ENCODE measurements at places on chromosomes 5 and 9.

- no peak for DNase-seq
Measured at GRCh38 chr5:64315778-64316177, 150.1 kb downstream of the RNF180 start.

DNA sequence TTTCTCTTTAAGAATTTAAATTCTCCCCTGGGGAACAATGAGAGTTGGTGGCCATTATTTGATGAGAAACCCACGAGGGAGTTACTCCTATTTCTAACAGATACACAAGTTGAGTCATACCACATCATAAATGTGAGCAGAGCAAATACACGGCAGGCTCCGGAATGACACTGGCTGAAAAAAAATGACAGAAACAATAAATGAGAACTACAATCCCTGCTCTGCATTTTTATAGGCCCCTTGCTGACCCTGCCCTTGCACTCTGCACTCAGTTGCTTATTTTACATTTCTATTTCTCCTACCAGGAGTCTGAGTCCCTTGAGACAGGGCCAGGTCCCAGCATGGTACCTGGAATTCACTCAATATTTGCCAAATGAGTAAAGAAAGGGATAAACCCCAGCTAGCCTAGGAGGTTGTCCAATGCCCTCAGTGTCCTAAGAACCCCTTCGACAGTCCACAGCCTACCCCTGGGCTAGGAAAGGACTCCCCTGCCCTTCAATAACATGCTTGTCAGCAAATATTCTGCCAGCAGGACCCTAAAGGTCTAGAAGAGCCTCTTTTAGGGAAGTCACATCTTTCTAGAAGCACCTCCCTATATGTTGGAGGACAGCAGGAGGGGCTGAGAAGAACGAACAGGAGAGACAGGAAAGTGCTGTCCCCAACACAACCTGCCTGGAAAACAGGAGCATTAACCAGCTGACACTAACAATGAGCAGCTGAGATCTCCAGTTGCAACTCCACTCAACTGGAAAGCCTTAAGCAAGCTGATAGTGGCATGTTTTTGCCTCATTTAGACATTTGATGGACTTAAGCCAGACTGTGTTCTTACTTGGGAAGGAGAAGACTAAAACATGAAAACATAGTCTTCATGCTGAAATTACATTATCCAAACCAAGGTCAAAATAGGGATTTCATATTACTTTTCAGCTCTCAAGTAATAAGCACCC lies 191.2 kb downstream of the ACTL7B start:
- no peak for DNase-seq

DNA sequence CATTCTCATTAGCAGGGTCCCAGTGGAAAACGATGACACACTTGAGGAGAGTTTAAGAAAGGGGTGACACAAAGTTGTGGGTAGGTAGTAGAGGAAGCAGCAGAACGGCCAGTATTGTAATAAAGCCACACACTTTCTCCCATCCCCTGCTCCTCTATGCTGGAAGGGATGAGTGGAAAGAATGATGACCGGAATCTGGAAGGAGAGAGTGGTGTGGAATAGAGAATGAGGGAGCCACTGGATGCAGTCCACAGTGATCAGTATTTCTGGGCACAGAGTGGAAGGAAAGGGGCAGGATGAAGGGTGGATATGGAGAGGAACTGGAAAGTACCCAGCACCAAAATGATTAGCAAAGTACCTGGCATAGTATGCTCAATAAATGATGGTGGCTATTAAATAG lies 133.8 kb upstream of the DAB2 start:
- no peak for DNase-seq

- no peak for DNase-seq
Measured at GRCh38 chr5:100165309-100165708, 369.9 kb upstream of the FAM174A start.

- DNase-seq: peak; percentile 77
Measured at GRCh38 chr5:140239939-140240700, 62.8 kb downstream of the PFDN1 start.

DNA sequence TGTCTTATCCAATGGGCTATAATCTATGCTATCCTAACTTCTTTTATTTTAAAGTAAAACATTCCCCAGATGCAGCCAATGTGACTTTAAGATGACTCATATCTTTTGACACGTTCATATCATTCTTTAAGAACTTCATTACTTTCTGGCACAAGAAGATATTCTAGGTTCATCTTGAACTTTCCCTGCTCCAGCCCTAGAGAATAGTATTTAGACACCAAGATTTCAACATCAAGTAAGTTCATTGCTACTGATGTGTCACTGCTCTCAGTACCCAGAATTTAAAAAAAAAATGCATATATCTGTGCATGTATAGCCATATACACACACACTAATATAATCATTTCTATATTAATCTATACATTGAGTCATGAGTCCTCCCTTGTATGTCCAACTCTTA lies 175.2 kb downstream of the SAXO1 start:
- no peak for DNase-seq

DNA sequence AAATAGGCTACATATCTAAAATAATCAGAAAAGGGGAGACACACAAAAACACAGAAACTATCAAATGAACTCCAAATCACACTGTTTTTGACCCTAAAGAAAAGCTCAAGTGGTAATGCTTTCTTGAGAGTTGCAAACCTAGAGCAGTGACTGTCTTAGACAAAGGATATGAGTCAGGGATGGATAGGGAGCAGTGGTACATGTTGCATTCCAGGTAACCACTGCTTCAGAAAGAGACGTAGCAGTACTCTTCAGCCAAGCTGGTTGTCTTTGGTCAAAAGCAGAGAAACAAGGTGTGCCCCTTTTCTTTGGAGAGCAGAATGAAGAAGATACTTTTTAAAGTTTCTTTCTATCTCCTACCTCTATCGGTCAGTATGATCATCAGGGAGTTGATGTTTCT lies 1003.6 kb downstream of the CDH9 start:
- DNase-seq: no peak

- no peak for DNase-seq
Measured at GRCh38 chr9:136054798-136055714, 40.0 kb downstream of the NACC2 start.

DNA sequence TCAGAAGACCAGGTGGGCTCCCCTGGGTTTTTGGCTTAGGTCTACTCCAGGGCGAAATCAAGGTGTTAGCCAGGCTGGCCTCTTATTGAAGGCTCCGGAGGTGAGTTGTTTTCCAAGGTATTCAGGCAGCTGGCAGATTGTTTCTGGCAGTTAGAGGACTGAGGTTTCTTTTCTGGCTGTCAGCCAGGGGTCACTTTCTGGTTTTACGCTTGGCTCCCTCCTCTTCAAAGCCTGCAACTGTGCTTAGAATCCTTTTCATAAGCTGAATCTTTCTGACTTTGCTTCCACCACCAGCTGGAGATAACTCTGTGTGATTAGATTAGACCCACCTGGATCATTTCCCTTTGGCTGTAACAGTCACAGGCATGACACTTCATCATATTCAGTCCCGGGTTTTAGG lies 24.6 kb downstream of the RFK start:
- DNase-seq: peak; percentile 38

DNA sequence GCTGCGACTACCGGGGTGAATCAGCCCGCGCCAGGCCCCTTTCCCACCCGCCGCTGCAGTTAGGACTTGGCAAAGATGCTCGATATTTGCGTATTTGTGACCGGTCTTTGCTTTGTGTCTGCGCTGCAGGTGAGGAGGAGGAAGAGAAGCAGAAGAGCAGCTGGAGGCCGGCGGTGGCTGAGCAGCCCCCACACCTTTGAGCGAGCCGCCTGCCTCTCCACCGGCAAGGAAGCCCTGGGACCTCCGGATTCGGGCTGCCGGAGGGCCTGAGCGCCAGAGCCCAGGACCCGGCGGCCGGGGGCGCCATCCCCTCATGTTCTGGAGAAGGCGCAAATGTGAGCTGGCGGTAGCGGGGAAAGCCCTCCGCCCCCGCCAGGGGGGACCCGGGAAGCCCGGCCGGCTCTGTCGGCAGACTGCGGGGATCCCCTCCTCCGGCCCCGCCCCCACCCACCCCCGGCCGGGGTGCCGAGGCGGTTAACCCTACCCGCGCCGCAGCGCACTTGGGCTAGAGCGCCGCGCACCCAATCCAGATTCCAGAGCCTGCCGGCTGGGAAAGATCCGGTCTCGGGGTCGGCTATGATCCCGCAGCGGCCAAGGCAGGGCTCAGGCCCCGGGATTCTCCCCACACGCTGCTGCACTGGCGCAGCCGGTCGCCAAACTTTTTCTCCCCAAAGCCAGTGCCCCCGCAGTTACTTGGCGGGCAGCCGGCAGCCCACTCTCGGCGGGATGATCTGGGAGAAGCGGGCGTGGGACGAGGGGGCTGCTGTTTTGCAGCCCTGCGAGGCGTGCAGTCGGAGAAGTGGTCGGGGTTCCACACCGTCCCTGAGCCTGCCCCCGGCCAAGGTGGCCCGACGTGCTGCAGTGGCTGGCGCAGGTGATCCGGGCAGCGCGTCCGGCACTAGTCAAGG lies 800 bp upstream of the KCNN2 start:
- peak; percentile 38 for DNase-seq

DNA sequence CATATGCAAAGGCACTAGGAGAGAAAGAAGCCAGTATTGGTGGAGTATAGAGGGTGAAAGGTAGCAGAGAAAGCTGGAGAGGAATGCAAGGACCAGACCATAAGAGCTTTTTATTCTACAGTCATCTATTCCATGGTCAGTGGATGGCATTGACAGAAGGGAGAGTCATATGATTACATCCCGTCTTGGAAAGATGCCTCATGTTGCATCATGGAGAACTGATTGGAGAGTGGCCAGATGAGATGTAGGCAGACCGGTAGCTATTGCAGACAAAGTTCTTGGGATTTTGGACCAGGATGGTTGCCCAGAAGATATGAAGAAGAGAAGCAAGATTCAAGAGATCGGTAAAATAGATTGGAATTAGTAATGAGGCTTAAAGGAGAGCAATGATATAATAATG lies 260.7 kb downstream of the CHSY3 start:
- DNase-seq: no peak

- DNase-seq: peak; percentile 9
Measured at GRCh38 chr5:76145945-76146344, 62.8 kb downstream of the SV2C start.

DNA sequence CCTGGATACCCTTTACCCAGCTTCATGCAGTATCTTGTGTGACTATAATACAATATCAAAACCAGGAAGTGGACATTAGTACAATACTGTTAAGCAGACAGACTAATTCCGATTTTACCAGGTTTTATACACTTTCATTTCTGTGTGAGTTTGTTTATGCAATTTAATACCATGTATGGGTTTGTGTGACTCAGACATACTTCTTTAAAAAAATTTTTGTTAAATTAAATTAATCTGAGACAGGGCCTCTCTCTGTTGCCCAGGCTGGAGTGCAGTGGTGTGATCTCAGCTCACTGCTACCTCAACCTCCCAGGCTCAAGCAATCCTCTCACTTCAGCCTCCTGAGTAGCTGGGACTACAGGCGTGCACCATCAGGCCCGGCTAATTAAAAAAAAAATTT lies 156.8 kb downstream of the GAPVD1 start:
- no peak for DNase-seq

DNA sequence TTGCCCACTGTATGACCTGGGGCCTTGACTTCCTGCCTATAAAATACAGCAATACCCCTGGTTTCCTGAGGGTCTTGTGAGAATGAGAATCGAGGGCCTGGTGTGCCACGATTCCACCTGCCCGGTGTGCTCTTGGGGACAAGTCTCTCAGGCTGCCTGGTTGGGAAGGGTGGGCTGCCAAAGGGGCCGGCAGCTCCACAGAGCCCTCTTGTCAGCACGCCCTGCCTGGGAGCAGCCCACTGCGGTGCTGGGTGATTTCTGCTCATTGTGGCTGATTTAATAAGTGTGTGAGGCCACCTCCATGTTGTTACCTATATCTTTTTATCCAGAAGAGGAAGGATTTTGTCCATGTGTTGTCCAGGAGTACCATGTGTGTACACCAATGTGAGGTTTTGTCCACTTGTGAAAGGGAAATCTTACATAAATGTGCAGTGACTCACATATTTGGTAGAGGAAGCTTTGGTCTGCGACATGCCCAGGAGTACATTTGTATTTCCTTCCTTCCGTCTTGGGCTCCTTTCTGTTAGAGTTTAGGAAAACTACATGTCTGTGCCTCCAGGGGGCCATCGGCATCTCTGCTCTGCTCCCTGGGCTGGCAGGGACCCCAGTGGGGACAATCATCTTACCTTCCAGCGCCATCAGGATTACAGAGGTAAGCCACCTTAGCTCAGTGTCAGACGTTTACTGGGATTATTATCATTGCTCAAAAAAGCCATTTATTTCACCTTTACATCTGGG lies 108.6 kb downstream of the PHF2 start:
- DNase-seq: no peak

DNA sequence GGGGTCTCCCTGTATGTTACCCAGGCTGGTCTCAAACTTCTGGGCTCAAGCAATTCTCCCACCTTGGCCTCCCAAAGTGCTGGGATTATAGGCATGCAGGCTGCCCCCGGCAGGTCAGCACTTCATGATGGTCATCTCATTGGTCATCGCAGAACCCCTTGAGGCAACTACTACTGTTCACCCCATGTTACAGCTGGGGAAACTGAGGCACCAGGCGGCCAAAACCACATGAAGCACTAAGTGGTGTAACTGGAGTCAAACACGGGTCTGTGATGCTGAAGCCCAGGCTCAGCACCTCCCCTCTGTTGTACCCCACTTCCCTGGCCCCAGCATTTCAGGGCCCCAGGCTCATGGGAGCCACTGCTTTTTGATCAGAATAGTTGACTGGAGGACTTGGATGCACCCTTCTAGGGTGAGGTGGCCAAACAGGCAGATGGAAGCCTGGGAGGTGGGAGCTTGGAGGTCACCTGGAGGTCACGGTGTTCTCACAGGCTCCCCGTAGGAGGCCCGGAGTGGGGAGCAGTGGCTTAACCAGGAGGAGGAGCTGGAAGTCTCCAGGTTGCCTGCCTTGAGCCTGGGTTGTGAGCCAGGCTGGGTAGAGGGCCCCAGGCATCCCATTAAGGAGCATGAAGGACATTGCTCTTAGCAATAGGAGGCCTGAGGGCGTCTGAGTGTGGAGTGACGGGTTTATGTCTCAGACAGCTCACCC lies 57.3 kb upstream of the RPL26L1 start:
- no peak for DNase-seq

DNA sequence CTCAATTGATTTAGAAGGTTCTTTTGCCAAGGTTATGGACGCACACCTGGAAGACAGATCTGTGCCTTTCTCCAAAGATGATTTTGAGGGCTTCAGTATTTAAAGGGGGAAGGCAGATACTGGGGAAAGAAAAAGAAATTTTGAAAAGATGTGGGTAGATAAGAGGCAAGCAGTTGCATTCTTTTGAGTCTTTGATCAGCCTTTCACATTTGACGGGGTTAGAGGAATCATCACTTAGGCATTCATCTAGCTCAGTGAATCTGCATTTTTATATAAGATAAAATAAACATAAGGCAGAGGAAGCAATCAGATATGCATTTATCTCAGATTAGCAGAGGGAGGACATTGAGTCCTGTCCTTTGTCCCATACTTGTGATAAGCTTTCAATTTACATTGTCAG lies 243.4 kb upstream of the RAI14 start:
- no peak for DNase-seq

DNA sequence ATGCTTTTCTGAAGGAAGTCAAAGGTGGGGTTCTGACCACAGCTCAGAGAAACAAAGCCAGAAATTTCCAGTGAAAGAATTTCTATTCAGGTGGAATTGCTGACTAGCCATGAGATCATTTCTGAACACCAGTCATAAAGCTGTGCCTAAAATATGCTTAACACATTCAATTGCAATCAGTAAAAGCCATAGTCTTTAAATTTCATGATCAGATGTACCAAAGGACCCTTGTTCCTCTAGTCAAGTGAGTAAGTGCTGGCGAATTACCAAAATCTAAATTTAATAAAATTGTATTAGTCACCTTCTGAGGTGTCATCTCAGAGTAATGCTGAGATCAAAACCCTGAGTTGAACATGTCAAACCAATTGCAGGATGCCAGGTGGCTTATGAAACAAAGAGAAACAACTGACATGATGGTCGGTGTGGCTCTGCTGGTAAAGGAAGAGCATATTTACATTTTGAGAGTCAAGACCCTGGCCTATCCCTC lies 334.2 kb upstream of the CCNH start:
- DNase-seq: no peak

All from left colon (tissue), 2 donors.